ENCODE measurements at places on chromosomes 2 and 18.
A peak's percentile ranks its signal among the peaks of the same experiment; 100 is the strongest.

DNA sequence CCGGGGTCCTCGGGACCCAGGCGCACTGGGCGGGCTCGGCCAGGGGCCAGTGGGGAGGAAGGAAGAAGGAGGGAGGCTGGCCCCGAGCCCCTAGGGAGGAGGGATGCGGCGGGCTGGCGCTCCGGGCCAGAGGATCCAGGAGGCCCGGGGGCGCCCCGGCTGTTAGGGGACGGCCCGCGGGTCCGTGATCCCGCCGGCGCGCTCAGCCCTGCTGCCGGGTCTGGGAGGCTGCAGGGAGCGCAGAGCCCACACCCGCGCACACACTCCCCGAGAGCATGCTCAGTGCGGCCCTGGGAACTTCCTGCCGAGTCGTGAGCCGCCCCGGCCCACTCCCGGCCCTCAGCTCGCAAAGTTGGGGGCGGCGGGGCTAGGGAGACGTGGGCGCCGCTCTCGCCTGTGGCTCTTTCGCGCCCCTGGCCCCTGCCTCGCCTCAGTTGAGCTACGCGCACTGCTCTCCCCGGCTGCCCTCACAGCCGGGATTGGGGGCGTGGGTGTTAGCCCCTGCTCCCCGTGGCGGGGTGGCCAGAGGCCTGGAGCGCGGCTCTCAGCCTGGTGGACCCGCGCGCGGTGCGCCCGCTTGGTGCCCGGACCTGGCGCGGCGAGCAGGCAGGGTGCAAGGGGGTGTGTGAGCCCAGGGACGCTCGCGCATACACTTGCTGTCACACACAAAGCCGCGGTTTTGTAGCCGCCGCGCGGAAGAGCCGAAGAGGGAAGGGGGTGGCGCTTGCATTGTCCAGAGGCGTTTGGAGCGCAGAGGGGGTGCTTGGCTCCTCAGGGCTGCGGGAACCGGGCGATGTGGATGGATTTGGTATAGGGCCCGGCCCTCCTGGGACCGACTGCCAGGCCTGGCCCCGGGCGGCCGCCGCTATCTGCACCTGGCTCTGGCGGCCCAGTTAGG, 132.9 kb upstream of the MGAT5 start:
- DNase-seq = peak; percentile 52

DNA sequence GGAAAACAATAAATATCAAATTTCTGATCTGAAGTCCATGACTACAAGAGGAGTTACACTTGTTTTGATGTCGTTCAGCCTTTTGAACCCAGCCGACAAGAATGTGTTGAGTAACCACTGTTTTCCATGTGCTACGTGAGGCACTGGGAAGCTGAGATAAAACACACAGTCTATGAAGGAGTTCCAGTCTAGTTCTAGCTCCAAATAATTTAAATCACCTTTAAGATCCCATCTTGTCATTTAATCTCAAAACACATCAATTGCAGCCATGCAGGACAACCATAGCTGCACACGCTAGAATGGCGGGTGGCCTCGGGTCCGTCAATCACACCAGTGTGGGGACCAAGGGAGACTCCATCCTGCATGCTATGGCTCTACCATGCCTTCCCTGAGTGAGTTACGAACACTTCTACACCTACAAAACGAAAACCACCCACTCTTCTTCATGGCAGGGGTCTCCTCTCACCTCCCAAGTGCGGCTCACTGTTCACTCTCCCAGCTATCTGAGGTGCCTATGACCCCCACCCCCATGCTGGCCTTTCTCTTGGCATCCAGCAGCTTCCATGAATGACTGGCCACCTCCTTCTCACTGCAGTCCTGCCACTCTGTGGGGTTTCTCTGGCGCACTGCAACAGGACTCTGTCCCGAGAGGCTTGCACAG, 3.8 kb downstream of the FHL2 start:
- no peak for DNase-seq

DNA sequence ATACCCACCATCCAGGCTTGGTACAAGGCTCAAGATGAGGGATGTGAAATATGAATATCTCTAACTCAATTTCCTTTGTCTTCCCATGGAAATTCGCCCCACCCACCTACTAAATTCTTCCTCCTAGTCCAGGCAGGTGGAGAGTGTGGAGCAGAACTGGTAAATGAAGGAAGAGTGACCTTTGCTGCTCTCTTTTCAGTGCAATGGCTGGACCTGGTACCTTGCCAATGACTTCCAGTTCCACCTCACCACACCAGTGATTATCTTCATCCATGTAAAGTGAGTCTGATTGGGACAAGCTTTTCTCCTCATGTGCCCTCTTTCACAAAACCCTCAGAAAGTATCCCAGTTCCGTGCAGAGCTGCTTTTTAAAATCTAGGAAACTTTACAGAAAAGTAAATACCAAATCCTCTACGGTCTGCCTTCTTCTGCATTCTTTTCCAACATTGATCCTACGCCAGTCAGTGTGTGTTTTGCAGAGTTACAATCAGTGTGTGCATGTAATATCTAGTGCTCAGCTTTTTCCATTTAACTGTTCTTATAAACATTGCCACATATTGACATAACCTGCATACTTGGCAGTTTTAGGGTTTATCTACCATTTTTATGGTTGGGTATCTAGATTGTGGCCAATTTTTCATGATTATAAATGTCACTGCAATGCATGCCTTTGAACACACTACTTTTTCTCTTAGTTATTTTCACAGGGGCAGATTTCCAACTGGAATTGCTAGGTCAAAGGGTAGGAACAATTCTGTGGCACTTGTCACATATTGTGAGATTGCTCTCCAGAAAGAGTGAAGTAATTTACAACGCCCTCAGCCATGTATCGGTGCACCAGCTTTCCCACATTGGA, 86.5 kb upstream of the SEC11C start:
- no peak for DNase-seq

DNA sequence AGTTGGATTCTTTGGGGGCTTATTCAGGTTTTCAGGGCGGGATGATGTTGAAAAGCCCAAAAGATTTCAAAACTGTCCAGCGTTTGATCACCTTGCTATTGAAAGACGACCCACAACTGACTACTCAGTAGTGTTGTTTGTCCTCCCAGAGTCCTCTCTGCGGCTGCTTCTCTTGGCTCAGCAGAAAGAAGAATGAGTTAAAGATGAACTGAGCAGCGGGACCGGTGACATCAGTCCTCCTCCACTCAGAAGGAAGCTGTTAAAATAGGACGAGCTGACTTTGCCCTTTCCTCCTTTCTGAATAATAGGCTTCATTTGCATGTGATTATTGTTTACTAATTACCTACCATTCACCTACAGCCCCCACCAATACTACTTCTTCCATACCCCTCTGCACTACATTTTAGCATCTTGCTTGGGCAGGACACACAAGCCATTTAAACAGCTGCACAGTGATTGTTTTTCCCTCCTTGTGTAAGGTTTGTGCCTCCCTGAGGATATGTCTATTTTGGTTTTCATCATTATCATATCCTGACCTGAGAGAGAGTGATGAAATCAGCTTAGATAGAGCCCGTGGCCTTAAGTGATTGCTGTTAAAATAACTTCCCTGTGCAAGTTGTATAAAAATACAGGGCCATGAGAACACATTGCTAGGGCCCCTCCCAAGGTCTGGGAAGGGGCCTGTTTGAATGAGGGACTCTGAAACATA, 261.8 kb downstream of the FHOD3 start:
- DNase-seq = no peak
